ENCODE measurements at places on chromosomes 7 and 10. TPM values are rescaled to one million over a fixed set of nuclear protein-coding genes. Genes with fewer than 3 reads are reported as not detected.

The CALML5 gene
- 6.3 TPM for total RNA-seq

- no peak for DNase-seq
Measured at GRCh38 chr10:125592897-125593296, 90.1 kb downstream of the TEX36 start.

- no peak for DNase-seq
Measured at GRCh38 chr7:108406222-108406890, 49.9 kb downstream of the NRCAM start.

DNA sequence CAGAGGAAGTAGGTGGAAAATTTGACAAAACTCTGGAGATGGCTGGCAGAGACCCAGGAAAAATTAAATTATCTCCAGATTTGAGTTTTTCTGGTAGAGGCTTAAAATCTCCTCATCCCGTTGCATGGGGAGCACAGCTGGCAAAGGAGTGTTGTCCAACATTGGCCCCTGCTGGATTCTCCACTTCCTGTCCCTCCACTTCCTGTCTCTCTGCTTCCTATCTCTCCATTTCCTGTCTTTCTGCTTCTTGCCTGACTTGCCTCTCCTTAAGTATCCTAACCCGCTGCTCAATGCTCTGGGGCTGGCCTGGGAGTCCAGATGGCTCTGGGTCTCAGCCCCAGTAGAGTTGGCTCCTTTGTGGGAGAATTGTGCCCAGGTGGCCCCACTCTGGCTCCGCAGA is 65.8 kb upstream of the EMX2 start:
- DNase-seq, result no peak

The AEBP1 gene
- 0.98 TPM for total RNA-seq

The PNLIPRP2 gene
- total RNA-seq, result not detected

The LMOD2 gene
- total RNA-seq, result not detected

The OR6V1 gene
- not detected for total RNA-seq

The GPNMB gene
- 13.3 TPM for total RNA-seq

- DNase-seq, result no peak
Measured at GRCh38 chr10:111481261-111481826, 404.5 kb downstream of the ADRA2A start.

DNA sequence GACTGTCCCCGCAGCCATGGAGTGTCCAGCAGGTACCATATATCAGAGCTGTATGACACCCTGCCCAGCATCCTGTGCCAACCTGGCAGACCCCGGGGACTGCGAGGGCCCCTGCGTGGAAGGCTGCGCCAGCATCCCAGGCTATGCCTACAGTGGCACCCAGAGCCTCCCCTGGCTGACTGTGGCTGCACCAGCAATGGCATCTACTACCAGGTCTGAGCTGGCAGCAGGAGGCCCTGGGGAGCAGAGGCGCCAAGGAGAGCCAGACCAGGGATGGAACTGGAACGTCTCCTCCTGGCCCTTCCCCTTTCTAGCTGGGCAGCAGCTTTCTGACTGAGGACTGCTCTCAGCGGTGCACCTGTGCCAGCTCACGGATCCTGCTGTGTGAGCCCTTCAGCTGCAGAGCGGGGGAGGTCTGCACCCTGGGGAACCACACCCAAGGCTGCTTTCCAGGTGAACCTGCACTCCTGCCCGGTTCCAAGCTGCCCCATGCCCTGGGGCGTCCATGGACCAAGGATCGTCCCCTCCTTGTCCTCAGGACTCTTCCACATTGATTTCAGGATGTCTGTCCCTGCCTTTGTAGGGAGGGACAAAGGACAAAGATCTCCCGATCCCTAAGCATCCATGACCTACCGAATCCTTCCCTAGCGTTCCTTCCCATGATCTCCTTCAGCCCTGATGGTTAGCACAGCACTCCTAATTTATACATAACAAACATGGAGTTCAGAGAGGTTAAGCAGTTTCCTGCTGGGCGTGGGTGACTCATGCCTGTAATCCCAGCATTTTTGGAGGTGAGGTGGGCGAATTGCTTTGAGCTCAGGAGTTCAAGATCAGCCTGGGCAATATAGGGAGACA is 33.3 kb downstream of the EPHB4 start:
- DNase-seq, result peak; percentile 66

The ANXA8L1 gene
- 185 TPM for total RNA-seq

The NAT16 gene
- not detected for total RNA-seq

DNA sequence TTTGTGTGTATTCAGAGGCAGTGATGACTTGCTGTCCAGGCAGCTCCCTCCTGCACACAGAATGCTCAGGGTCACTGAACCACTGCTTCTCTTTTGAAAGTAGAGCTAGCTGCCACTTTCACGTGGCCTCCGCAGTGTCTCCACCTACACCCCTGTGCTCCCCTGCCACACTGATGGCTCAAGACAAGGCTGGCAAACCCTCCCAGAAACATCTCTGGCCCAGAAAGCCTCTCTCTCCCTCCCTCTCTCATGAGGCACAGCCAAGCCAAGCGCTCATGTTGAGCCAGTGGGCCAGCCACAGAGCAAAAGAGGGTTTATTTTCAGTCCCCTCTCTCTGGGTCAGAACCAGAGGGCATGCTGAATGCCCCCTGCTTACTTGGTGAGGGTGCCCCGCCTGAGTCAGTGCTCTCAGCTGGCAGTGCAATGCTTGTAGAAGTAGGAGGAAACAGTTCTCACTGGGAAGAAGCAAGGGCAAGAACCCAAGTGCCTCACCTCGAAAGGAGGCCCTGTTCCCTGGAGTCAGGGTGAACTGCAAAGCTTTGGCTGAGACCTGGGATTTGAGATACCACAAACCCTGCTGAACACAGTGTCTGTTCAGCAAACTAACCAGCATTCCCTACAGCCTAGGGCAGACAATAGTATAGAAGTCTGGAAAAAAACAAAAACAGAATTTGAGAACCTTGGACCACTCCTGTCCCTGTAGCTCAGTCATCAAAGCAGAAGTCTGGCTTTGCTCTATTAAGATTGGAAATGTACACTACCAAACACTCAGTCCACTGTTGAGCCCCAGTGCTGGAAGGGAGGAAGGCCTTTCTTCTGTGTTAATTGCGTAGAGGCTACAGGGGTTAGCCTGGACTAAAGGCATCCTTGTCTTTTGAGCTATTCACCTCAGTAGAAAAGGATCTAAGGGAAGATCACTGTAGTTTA is 15.8 kb downstream of the SCD start:
- DNase-seq, result no peak

DNA sequence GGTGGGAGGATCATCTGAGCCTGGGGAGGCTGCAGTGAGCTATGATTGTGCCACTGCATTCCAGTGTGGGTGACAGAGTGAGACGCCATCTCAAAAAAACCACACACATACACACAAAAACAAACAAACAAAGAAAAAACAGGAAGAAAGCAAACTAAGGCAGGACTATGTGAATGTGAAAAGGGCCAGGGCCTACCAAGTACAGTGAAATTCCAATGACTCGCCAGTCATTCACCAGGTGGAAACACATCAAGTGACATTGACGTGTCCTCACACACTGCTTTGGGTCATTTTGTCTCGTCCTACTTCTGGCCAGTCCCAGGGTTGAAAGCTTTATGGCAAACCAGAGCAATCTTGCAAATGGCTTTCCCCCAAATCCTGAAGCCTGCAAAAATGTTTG is 79.9 kb downstream of the HIP1 start:
- peak; percentile 39 for DNase-seq

GRCh38 chr7:7653593-7654187 is 13.1 kb downstream of the UMAD1 start:
- DNase-seq, result no peak

GRCh38 chr7:19665399-19666008 is 43.3 kb downstream of the POLR1F start:
- no peak for DNase-seq

DNA sequence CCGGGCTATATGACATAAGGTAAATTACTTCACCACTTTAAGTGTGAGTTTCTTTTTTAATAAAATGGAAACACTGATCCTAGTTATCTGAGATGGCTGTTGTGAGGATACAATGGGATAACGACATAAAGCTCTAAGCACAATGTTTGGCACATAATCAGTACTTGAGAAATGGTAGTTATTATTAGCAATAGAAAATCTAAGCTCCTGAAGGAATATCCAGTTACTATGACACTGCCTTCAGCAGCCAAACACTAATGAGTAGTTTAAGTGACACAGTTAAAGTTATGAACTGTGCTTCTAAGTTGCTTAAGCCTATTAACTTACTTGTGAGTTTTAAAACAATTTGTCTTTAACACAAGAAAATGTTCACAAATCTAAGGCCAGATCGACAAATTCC is 96.8 kb downstream of the ELAPOR2 start:
- DNase-seq, result no peak

DNA sequence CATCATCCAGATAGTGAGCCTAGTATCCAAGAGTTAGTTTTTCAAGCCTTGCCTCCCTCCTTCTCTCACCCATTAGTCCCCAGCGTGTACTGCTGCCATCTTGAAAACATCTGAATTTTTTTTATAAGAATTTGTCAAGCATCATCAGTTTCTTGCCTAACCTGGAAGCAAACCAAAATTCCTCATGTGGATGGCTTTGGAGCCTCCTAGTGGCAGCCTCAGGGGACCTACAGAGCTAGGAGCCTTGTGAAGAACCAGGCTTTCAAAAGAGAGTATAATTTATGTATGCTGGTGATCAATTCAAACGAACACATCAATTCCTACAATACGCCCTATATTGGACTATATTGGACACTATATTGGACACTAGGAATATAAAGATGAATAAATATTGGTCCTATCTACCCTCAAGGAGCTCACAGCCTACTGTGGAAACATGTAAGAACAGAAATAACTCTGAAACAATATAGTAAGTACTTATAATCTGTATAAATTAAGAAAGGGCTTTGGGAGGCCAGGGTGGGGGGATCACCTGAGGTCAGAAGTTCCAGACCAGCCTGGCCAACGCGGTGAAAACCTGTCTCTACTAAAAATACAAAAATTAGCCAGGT is 63.4 kb downstream of the HPSE2 start:
- DNase-seq, result peak; percentile 36

DNA sequence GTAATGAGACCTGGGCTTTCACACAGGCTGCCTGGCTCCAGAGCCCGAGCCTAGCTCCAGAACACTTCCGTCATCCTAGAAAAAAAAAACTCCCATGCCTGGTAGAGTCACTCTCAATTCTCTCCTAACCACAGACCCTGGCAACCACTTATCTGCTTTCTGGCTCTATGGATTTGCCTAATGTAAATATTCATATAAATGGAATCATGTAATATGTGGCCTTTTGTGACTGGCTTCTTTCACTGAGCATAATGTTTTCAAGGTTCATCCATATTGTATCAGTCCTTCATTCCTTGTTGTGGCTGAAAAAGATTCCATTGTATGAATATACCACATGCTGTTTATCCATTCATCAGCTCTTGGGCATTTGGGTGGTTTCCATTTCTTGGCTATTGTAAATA is 167.7 kb upstream of the MKLN1 start:
- no peak for DNase-seq

DNA sequence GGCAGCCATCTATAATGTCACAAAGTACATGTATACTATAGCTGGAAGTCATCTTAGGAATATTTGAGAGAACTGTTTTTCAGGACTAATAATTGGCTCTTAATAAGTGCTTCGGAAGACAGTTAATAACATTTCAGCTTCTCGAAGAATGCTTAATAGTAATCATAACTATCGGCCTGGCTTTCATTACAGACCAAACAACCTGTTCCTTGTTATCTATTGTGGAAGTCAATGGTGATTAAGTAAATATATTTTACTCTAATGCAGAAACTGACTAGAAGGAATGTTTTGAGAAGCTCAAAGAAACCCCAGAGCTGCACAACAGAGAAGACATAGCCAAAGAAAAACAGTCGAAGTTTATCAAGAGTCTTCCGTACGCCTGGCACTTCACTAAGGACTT is 106.8 kb upstream of the FAM133B start:
- no peak for DNase-seq

DNA sequence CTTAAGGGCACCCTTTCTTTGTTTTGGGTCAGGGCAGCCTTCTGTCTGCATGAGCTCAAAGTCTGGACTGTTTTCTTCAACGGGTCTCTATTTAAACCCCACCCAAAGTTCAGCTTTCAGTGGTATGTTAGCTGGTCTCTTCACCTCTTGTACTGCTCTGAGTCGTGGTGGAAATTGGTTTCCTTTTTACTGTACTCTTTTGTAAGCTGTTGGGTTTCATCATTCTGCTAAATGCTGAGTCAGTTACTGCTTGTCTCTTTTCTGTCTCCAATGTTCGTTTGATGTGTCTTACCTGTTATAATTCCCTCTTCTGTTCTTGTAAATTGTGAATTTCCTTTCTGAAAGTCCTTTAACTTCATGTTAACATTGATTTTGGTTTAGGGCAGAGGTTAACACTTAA is 64.1 kb upstream of the MALRD1 start:
- DNase-seq, result no peak

DNA sequence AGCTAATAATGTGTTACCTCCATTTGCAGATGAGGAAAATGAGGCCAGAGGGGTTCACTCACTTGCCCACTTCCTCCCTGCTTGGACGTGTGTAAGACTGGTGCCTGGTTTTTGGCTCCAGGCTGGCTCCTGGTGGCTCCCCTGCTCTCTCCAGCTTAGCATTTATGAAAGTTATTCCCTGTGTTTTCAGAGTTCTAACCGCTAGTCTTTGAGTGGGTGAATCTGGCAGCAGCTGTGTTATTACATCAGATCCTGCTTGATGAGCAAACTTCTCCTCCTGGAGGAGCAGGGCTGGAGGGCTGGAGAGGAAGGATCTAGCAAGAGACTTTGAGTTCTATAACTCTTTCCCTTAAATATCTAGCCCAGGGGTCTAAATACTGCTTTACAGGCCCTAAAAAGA is 80.9 kb upstream of the AGBL3 start:
- DNase-seq, result no peak

- no peak for DNase-seq
Measured at GRCh38 chr7:111159426-111159825, 68.5 kb downstream of the LRRN3 start.

- no peak for DNase-seq
Measured at GRCh38 chr7:65503434-65504152, 129.9 kb downstream of the ZNF92 start.

GRCh38 chr7:140367528-140367927 is 30.8 kb downstream of the SLC37A3 start:
- DNase-seq, result no peak

GRCh38 chr10:98265403-98266378 is 2.3 kb downstream of the LOXL4 start:
- DNase-seq, result no peak

DNA sequence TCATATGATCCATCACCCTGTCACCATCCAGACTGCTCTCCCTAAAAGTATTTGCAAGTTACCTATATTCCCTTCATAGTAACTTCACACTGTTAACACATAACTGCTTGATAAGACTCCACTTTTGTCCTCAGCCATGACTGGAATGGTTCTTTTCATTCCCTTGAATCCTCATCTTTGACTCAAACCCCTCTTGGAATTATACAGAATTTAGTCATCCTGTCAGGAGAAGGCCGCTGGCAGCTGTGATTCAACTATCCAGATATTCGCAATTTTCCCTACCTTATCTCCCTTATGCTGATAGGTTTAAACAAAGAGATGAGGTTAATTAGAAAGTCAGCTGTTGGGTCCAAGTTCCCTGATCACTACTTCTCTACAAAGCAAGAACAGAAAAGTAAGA is 143.0 kb upstream of the HPS1 start:
- DNase-seq, result no peak

The CYP2E1 gene
- total RNA-seq, result 3.0 TPM

GRCh38 chr10:53395449-53395848 is 622.9 kb upstream of the MBL2 start:
- no peak for DNase-seq

The GHITM gene
- 291 TPM for total RNA-seq

All from PC-9 (cell line).